ENCODE measurements at places on chromosomes 5 and 9. TPM values are rescaled to one million over a fixed set of nuclear protein-coding genes. Genes with fewer than 3 reads are reported as not detected.

GRCh38 chr9:131624636-131625507, 79.5 kb downstream of the PRRT1B start:
- no peak for DNase-seq

DNA sequence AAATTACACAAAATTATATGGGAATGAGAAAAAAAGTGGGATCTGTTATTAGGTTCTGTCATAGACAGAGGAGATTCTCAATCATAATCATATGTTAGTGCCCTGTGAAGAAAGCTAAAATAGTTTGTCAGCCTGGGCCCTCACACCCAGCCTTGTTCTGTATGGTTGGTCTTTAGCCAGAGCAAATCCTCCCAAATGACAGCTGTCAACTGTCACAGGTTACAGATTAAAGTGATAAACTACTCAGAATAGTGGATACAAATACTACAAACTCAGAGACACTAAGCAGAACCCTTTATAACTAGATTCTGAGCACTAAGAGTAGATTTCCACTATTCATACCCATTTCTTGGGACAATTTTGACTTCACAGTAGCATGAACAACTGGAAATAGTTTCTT, 405.0 kb upstream of the MEF2C start:
- DNase-seq = no peak

GTF3C4 gene
- 11.6 TPM for total RNA-seq

GRCh38 chr5:117207088-117207668, 632.6 kb upstream of the SEMA6A start:
- DNase-seq = no peak

DNA sequence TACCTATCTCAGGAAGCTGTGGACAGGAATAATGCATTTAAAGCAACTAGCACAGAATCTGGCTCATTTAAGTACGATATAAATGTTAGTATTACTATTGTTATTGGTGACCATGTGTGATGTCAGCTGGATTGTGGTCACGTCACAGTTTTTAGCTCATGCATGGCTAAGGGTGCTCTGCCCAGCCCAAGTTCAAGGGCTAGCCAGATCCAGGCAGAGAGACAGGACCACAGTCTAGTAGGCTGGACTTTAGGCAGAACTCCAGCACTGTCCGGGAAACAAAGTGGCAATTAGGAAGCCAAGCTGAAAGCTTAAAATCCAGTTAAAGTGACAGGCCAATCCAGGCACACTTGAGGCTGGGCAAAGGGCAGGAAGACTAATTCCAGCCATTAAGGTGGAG, 273.6 kb downstream of the ADAMTSL1 start:
- DNase-seq = no peak

ZDHHC11B gene
- total RNA-seq = 0.67 TPM

CNTNAP3B gene
- not detected for total RNA-seq
